Regular cardiac myocyte (primary cell): ENCODE measurements at places on chromosomes 6 and 20. TPM values are rescaled to one million over a fixed set of nuclear protein-coding genes. Genes with fewer than 3 reads are reported as not detected.

The NDUFAF4 gene
- total RNA-seq, result 7.0 and 11.7 TPM in 2 replicates

The SPTLC3 gene
- 3.1 and 5.9 TPM in 2 replicates for total RNA-seq

The STMND1 gene
- total RNA-seq, result not detected in 2 replicates

The FHL5 gene
- 0.28 TPM in 1 of 2 replicates, not detected in the other for total RNA-seq

The DEK gene
- 87.9 and 181 TPM in 2 replicates for total RNA-seq
